ENCODE measurements at places on chromosomes 1 and 21. TPM values are rescaled to one million over a fixed set of nuclear protein-coding genes. Genes with fewer than 3 reads are reported as not detected.

DNA sequence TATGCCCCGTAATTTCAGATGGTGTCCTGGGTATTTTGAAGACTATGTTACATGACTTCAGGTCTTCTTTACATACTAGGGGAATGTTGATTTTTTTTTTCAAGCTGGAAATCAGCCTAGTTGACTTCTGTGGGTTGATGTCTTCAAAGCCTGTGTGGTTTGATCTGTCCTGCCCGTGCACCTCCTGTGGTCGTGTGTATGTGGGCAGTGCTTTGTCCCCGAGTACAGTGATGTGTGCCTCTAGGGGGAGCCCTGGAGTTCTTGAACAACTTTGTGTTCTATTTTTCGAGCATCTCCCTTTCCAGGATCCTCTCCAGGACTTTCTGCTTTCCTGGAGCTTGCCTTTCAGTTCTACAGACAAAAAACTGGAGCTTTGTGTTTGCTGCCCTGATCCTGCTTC is 28.9 kb downstream of the OBSCN start:
- no peak overlapping the region for H3K27ac ChIP-seq
- peaks cover 7% of the 10 kb centered on the region for H3K4me1 ChIP-seq
- no peak overlapping the region for H3K4me3 ChIP-seq
- peaks cover 9% of the 10 kb centered on the region for H3K27me3 ChIP-seq

- H3K4me3 ChIP-seq: no peak overlapping the region
- H3K27ac ChIP-seq: no peak overlapping the region
- DNase-seq: no peak
- no peaks in the 10 kb centered on the region for H3K36me3 ChIP-seq
These were observed 30.2 kb downstream of the TMPRSS2 start for GRCh38 chr21:41477641-41478318.

DNA sequence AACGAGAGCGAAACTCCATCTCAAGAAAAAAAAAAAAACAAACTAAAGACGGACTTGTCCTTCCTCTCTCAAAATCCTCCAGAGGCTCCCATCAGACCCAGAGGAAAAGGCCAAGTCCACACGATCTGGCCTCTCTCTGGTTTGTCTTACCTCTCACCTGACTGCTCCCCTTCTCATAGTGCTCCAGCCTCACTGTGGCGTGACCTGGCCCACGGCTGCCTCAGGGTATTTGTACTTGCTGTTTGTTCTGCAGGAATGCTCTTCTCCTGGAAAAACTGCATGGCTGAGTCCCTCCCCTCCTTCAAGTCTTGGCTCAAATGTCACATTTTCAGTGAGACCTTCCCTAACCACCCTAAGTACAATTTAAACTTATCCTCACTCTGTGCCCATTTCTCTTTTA is 8.0 kb upstream of the BRWD1 start:
- H3K4me1 ChIP-seq: no peaks in the 10 kb centered on the region
- H3K27ac ChIP-seq: no peak overlapping the region
- no peak for DNase-seq
- no peaks in the 10 kb centered on the region for H3K36me3 ChIP-seq

DNA sequence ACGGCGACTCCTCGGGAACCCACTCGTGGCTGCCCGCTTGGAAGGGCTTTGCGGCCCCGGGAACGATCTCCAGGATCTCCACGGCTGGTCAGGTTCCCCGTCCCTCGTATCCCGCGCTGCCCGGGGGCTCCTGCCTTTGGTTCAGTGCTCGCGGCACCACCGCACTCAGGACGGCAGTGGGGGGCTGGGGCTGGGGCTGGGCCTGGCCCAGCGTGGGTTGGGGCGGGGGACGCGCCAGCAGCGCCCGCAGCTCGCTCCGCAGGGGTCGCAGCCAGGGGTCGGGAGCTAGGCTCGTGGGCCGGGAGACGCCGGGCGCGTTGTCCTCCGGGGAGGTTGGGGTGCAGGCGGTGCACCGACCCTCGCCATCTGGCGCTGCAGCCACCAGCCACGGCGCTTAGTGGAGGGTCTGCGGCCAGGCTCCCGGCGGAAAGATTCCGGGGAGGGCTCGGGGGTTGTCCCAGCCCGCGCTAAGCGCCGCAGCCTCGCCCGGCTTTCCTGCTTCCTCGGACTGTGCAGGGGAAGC is 8.9 kb downstream of the SIM2 start:
- H3K36me3 ChIP-seq: no peaks in the 10 kb centered on the region
- H3K4me1 ChIP-seq: peaks cover 12% of the 10 kb centered on the region
- no peak for DNase-seq
- no peak overlapping the region for H3K4me3 ChIP-seq
- no peak overlapping the region for H3K27ac ChIP-seq

DNA sequence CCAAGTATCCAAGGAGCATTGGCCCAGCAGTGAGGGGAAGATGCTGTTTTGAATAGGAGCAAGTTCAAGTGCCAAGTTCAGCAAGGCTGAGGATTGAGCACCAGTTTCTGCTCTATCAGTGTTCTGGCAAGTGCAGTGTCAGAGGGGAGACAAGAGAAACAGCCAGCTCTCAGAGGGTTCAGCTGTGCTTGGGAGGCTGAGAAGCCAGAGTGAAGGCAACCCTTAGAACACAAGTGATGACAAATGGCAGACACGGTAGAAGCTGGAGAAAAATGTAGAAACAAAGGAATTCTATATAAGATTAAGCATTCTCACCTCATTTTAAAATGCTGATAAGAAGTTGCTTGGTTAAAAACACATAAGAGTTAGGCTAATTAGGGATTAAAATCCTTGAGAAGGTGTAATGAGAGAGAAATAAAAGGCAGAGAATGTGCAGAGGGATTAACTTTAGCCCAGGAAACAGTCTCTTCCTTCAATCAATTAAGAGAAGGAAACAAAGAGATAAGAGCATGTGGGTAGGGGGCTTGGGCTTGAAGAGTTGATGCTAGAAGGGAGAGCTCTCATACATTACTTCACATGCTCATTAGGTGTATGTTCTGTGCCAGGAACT is 475.4 kb downstream of the AJAP1 start:
- DNase-seq: no peak
- no peak overlapping the region for H3K4me3 ChIP-seq
- peaks cover 6% of the 10 kb centered on the region for H3K27me3 ChIP-seq
- H3K27ac ChIP-seq: no peak overlapping the region
- no peaks in the 10 kb centered on the region for H3K36me3 ChIP-seq

DNA sequence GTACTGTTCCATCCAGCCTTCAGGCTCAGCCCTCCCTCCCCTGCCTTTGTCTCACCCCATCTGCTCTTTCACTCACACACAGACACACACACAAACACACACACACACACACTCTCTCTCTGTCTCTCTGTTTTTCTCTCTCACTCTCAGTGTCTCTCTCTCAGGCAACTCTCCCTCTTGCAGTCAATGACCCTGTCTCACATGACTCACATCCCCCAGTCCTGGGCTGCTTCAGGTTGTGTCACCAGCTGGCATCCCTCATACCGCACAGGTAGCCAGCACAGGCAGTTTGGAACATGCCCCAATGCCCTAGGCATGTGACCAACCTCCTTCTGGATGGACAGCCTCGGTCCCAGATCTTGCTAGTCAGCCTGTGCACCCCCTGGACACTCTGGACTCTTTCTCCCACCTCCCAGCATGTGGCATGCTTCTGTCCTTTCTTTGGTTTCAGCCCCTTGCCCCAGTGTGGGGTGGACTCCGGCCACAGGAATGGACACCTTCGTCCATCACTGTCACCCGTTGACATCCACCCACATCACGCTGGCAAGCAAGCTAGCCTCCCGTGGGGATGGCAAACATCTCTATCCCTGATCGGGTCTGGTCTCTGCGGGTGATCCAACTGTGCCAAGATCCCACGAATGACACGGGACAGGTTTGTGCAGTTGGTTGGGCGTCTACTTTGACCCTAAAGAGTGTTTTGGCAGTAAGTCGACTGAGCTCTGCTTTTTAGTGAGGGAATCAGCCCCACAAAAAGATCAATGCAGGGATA is 23.4 kb upstream of the FCGR2A start:
- peaks cover under 1% of the 10 kb centered on the region for H3K4me1 ChIP-seq
- H3K36me3 ChIP-seq: no peaks in the 10 kb centered on the region
- no peak for DNase-seq
- H3K27me3 ChIP-seq: peaks cover 2% of the 10 kb centered on the region
- no peak overlapping the region for H3K4me3 ChIP-seq

- H3K27me3 ChIP-seq: peaks cover 21% of the 10 kb centered on the region
- H3K4me3 ChIP-seq: no peak overlapping the region
- H3K36me3 ChIP-seq: no peaks in the 10 kb centered on the region
- no peak for DNase-seq
- no peak overlapping the region for H3K27ac ChIP-seq
These were observed 54.4 kb downstream of the NR5A2 start for GRCh38 chr1:200081969-200082245.

- peaks cover 72% of the 10 kb centered on the region for H3K4me1 ChIP-seq
- no peak for DNase-seq
- H3K27ac ChIP-seq: peak overlapping the region; percentile 91
- H3K27me3 ChIP-seq: no peaks in the 10 kb centered on the region
These were observed 21.3 kb downstream of the RUNX1 start for GRCh38 chr21:35027563-35028450.

The LAD1 gene
- total RNA-seq: not detected

The RIPPLY3 gene
- total RNA-seq: not detected

The HTR6 gene
- total RNA-seq: not detected
